Activated B cell treated with CpG ODN at 0.5 μM for 24 hours (primary cell): ENCODE measurements at places on chromosomes 7 and 10. TPM values are rescaled to one million over a fixed set of nuclear protein-coding genes. Genes with fewer than 3 reads are reported as not detected.

AHCYL2 gene
- total RNA-seq = 10.9 and 11.6 TPM in 2 replicates

GRCh38 chr10:91569522-91569921 is 63.3 kb downstream of the PPP1R3C start:
- no peaks in the 10 kb centered on the region for H3K36me3 ChIP-seq
- no peak overlapping the region for H3K4me3 ChIP-seq
- peaks cover 4% of the 10 kb centered on the region for H3K27me3 ChIP-seq
- DNase-seq = no peak
- H3K27ac ChIP-seq = no peak overlapping the region

DNA sequence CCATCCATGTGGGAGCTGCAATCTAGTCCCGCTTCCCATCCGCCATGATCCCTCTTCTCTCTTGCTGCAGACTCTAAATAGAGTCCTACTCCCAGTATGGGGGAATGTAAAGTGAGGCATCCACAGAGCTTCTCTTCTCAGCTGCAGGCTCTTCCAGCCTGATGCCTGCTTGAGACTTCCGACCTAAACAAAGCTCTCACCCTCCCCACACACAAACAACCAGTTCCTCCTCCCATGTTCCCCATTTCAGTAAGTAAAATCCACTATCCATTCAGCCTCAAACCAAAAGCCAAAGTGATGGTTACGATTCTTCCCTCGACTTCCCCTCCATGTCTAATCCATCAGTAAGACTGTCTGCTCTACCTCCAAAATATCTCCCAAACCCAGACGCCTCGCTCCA is 108.2 kb upstream of the NFE2L3 start:
- no peak overlapping the region for H3K4me3 ChIP-seq
- DNase-seq = no peak
- no peak overlapping the region for H3K27ac ChIP-seq
- H3K4me1 ChIP-seq = no peaks in the 10 kb centered on the region
- no peaks in the 10 kb centered on the region for H3K36me3 ChIP-seq

DNA sequence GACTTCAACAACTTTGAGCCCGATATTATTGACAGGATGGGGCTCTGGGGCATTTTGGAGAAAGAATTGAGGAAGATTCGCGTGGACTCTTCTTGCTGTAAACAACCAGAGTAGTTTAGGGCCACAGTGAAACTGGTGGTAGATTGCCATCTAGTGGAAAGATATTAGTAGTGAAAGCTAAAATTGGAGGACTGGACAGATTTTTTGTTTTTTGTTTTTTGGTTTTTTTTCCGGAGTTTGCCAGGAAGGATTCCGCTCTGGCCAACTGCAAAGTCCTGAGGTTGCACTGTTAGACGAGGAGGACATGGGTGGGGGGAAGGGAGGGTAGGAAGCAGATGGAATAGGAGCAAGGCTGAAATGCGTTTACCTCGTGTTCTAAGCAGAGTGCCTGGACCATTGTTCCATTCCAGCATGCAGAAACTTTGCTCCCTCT is 11.7 kb downstream of the NOBOX start:
- H3K27ac ChIP-seq = no peak overlapping the region
- DNase-seq = no peak
- H3K4me1 ChIP-seq = peaks cover 4% of the 10 kb centered on the region
- no peaks in the 10 kb centered on the region for H3K27me3 ChIP-seq
- H3K4me3 ChIP-seq = peak overlapping the region; percentile 30

GRCh38 chr7:43204081-43204480 is 91.6 kb downstream of the HECW1 start:
- no peak for DNase-seq
- no peak overlapping the region for H3K4me3 ChIP-seq
- H3K27me3 ChIP-seq = peaks cover 3% of the 10 kb centered on the region
- H3K4me1 ChIP-seq = no peaks in the 10 kb centered on the region

DNA sequence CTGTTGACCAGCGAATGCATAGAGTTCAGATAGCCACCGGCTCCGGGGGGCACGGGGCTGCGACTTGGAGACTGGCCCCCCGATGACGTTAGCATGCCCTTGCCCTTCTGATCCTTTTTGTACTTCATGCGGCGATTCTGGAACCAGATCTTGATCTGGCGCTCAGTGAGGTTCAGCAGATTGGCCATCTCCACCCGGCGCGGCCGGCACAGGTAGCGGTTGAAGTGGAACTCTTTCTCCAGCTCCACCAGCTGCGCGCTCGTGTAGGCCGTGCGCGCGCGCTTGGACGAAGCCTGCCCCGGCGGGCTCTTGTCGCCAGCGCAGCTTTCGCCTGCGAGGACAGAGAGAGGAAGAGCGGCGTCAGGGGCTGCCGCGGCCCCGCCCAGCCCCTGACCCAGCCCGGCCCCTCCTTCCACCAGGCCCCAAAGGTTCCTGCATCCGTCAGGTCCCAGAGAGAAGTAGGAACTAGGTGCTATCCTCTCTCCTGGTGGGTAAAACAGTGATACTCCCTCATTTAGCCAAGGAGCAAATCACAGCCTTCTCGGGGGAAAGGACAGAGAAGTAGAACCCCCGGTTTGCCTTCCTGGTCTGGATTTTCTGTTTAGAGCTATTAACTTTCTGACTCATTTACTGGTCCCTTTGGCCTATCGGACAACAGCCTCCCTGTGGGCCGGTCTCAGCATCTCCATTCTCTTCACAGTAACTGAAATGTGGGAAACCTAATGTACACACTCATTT is 6.1 kb upstream of the HOXA2 start:
- no peak overlapping the region for H3K27ac ChIP-seq
- H3K27me3 ChIP-seq = peaks cover 18% of the 10 kb centered on the region
- H3K36me3 ChIP-seq = no peaks in the 10 kb centered on the region
- H3K4me1 ChIP-seq = no peaks in the 10 kb centered on the region

LRIT1 gene
- total RNA-seq = not detected in 2 replicates

- H3K36me3 ChIP-seq = no peaks in the 10 kb centered on the region
- H3K4me3 ChIP-seq = peak overlapping the region; percentile 44
- H3K27ac ChIP-seq = no peak overlapping the region
- peaks cover 28% of the 10 kb centered on the region for H3K27me3 ChIP-seq
- H3K4me1 ChIP-seq = peaks cover 3% of the 10 kb centered on the region
Measured at GRCh38 chr10:118459642-118460193, 117.6 kb upstream of the FAM204A start.

DNA sequence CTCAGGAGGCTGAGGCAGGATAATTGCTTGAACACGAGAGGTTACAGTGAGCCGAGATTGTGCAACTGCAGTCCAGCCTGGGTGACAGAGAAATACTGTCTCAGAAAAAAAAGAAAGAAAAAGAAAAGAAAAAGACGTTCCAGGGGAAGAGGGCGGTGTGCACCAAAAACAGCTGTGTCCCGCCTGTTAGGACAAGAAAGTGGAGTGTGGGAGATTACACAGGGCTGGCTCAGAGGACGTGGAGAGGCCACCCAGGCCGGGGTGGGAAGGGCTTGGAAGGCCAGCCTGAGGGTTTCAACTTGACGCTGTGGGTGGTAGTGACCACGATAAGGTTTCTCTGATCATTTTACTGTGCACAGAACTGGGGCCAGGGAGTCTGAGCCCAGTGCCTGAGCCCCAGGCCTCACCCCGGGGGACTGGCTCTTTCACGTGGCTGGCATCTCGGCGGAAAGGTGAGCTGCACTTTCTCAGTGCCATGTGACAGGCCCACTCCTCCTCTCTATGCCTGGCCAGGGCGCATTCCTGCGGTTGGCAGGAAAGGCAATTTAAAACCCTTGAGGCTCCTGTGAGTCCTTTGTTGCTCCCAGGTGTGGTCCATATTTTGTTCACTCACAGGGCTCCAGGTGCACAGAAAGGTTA is 13.9 kb downstream of the RHBDD2 start:
- no peak overlapping the region for H3K27ac ChIP-seq
- no peak for DNase-seq
- no peaks in the 10 kb centered on the region for H3K4me1 ChIP-seq
- no peak overlapping the region for H3K4me3 ChIP-seq

CFAP58 gene
- not detected in 2 replicates for total RNA-seq

DNA sequence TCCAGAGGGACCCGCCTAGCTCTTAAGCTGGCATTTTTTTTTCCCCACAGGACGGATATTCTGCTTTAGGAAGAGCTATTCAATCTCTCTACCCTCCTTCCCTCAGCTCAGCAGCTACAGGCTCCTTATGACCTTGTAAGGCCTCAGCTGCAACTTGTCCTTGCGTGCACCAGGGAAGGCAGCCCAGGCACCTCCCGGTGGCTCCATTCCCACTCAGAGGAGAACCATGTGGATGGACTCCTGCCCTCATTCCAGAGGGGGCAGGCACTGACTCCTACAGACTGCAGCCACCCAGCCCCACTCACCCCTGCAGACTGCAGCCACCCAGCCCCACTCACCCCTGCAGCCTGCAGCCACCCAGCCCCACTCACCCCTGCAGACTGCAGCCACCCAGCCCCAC is 73.7 kb downstream of the ITIH5 start:
- H3K27ac ChIP-seq = no peak overlapping the region
- H3K36me3 ChIP-seq = no peaks in the 10 kb centered on the region
- no peaks in the 10 kb centered on the region for H3K4me1 ChIP-seq
- no peak overlapping the region for H3K4me3 ChIP-seq

GRCh38 chr7:117479225-117480054 is at the start of gene CFTR:
TSS of gene CFTR (plus strand) at chr7:117480025. CDS start at chr7:117480095, 70 bp downstream.
- no peaks in the 10 kb centered on the region for H3K36me3 ChIP-seq
- H3K27ac ChIP-seq = no peak within 1 kb of the TSS
- peaks cover 20% of the 10 kb centered on the region for H3K27me3 ChIP-seq
- no peak within 1 kb of the TSS for H3K4me3 ChIP-seq
- H3K4me1 ChIP-seq = no peaks in the 10 kb centered on the region

OGA gene
- total RNA-seq = 209 and 271 TPM in 2 replicates

DNA sequence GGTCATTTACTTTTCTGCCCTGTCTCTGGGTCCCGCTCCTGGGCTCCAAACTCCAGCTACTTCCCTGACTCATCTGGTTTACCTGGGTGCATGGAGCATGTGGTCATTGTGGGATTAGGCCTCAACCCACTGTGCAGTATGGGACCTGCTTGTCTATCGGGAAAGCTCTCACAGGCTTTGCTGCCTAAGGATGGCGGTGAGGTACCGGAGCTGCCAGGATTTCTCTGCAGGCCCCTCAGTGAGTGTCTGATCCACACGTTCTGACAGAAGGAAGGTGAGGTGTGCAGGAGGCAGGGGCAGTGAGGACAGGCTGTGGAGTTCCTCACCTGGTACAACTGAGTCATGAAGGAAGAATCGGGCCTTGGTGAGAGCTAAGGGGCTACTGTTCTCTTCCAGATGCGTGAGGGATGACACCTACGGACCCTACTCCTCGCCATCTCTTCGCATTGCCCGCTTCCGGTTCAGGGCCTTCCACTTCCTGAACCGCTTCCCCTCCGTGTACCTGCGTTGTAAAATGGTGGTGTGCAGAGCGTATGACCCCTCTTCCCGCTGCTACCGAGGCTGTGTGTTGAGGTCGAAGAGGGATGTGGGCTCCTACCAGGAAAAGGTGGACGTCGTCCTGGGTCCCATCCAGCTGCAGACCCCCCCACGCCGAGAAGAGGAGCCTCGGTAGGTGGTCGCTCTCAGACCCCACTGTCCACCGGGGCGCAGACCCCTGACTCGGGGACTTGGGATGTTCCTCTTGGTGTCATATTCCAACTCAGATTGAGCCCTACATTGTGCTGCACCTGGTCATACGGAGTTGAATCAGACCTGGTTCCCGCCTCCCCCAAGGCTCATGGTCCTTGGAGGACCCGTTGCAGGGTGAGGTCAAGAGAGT is 56.7 kb downstream of the C10orf120 start:
- no peak overlapping the region for H3K4me3 ChIP-seq
- H3K36me3 ChIP-seq = no peaks in the 10 kb centered on the region
- H3K27me3 ChIP-seq = no peaks in the 10 kb centered on the region
- H3K4me1 ChIP-seq = no peaks in the 10 kb centered on the region
- DNase-seq = no peak

- H3K36me3 ChIP-seq = peaks cover 7% of the 10 kb centered on the region
- no peak overlapping the region for H3K27ac ChIP-seq
- no peaks in the 10 kb centered on the region for H3K27me3 ChIP-seq
- no peak for DNase-seq
- peak overlapping the region; percentile 64 for H3K4me3 ChIP-seq
- peaks cover 9% of the 10 kb centered on the region for H3K4me1 ChIP-seq
Measured at GRCh38 chr10:130300608-130301020, 164.4 kb downstream of the GLRX3 start.
